ENCODE measurements at places on chromosomes 3 and 15.

DNA sequence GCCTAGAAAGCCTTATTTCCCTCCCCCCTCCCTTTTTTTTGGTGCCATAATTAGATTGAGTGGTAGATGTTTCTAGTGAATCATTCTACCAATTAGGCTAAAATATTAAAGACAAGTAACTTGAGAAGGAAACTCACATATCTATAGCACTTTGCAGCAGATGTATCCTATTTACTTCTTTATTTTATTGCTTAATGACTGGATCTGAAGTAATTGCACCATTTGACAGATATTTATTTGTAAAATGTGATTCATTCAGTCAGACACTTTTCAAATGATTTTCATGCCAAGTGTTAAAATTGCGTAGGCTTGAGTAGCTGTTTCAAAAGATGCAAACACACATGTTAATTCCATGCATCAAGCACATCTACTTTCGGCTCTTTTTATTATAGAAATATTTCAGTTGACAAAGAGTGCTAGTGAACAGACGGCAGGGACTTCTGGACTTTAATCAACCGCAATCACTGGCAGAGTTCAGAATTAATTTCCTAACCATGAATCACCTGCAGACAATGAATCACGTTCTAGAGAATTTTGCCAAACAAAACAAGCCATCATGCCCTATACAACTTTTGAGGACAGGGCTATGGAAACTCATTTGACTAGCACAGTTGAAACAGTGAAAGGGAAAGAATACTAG lies 636.8 kb downstream of the MECOM start:
- no peak for DNase-seq

GRCh38 chr15:71748293-71748718 lies 62.0 kb upstream of the NR2E3 start:
- no peak for DNase-seq

- DNase-seq = no peak
Observed at GRCh38 chr3:167918008-167918596, 177.6 kb downstream of the GOLIM4 start.

DNA sequence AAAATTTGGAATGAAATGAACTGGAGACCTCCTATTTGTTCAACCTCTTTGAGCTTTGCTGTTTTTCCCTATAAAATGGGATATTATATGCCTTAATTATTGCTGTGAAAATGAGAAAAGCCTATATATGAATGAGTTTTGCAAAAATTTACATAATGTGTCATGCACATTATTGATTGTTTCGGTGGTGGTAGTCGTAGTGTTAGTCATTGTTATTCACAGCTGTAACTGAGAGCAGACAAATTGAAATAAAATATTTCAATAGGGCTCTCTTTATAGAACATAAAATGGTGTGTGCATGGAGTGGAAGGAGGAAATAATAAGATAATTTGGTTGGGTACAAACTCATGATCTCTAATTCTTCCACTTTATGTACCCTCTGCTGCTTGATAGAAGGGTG lies 153.7 kb upstream of the GADL1 start:
- DNase-seq = no peak

GRCh38 chr15:49187549-49188245 lies 17.6 kb downstream of the GALK2 start:
- DNase-seq = no peak

DNA sequence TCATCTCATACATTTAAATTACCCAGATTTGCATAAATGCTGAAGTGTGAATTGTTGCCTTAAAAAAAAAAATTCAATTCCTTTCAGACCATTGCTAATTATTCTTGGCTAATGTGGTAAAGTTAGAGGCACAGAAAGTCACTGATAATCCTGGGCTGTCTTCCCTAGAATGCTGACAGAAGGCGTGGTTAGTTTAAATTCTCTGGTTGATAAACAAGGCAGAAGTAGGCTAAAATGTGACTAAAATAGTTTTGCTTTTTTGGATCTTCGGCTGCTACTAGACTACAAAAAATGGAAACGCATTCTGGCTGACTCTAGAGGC lies 193.7 kb downstream of the OTOL1 start:
- no peak for DNase-seq

- DNase-seq = no peak
Observed at GRCh38 chr3:22284559-22284958, 533.5 kb upstream of the ZNF385D start.

GRCh38 chr3:3038201-3038991 lies 71.8 kb downstream of the IL5RA start:
- DNase-seq = peak; percentile 2

GRCh38 chr3:107112356-107112755 lies 264.9 kb upstream of the CCDC54 start:
- no peak for DNase-seq

- DNase-seq = no peak
Observed at GRCh38 chr15:48392356-48392755, 61.1 kb downstream of the DUT start.

DNA sequence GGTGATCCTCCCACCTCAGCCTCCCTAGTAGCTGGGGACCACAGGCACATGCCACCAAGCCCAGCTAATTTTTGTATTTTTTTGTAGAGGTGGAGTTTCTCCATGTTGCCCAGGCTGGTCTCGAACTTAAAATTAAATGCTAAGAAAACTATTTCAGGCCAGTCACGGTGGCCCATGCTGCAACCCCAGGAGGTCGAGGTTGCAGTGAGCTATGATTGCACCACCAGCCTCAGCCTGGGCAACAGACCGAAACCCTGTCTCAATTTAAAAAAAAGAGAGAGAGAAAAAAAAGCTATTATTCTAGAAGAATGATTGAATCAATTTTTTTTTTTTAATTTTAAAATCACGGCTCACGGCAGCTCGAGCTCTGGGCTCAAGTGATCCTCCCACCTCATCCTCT lies 4.7 kb downstream of the SLC51A start:
- DNase-seq = no peak

GRCh38 chr15:100781061-100781960 lies 98.3 kb upstream of the ALDH1A3 start:
- no peak for DNase-seq

DNA sequence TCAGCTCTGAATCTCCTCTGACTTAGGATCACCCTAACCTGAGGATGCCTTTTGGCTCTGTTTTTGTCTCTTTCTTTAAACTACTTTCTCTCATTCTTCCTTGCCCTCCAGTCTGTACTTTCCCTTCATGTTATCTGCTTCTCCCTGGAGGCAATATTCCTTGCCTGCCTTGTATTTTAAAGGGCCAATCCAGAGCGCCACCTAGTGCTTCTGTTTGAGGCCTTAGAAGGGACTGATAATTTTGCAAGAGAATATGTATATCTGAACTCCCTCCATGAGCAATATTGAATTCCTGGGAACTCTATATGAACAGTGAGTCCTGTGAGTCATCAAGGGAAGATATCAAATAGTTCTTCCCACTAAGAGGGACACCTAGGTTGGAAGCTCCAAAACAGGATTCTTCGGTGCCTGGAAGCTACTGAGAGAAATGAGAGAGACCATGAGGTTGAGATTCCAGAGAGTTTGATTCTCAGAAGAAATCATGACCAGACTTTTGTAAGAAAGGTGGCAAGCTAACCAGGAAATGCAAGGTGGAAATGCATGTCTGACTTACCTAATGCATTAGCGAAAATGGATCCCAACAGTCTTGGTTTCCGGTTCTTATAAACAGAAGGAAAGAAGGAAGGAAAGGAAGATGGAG lies 203.8 kb upstream of the CD96 start:
- DNase-seq = no peak

DNA sequence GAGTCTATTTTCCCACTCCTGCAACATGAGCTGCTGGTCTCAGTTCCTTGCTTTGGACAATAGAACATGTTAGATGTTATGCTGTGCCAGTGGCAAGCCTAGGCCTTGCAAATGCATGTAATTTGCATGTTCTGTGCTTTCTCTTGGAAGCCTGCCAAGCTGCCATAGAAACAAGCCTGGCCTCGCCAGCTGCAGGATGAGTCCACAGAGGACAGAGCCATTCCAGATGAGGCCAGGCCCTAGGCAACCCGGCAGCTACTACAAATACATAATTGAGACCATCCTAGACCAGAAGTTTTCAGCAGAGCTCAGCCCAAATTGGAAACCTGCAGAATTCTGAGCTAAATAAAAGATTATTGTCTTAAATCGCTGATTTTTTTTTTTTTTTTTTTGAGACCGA lies 39.6 kb downstream of the TRIM69 start:
- no peak for DNase-seq

DNA sequence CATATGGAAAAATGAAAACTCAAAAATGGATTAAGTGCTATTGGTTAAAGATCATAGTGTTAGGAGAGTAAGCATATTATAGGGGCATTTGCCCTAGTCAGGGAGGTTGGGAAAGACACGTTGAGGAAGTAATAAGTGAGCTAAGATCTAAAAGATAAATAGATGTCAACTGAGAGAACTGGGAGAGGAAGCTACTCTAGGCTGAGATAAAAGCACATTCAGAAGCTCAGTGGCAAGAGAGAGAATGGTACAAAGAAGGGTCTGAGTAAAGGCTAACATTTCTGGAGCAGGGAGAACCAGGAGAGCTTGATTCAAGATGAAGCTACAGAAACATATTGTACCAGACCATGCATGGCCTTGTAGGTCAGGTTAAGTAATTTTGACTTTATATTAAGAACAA lies 63.9 kb downstream of the TRPC1 start:
- DNase-seq = no peak

GRCh38 chr3:19046440-19046839 lies 101.9 kb upstream of the KCNH8 start:
- no peak for DNase-seq

GRCh38 chr15:91384189-91384730 lies 284.2 kb downstream of the SV2B start:
- DNase-seq = no peak

- no peak for DNase-seq
Observed at GRCh38 chr3:27596334-27596841, 112.2 kb upstream of the SLC4A7 start.

DNA sequence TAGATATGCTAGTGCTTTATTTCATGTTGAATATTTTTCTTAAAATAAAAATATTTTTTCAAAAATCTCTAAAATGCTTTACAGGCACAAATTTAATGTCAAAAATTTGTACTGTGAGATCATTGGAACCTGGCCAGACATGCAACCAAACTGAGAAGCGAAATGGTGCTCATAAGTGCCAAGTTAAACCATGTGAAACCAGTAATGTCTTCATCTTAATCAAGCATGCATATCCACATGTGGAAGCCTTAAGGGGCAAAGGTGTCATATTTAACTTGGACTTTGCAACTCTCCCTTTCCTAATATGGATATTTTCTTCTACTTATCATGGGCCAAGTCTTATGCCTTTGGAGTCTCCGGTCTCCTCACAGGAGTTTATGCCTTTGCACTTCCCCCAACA lies 208.9 kb upstream of the COL8A1 start:
- no peak for DNase-seq

DNA sequence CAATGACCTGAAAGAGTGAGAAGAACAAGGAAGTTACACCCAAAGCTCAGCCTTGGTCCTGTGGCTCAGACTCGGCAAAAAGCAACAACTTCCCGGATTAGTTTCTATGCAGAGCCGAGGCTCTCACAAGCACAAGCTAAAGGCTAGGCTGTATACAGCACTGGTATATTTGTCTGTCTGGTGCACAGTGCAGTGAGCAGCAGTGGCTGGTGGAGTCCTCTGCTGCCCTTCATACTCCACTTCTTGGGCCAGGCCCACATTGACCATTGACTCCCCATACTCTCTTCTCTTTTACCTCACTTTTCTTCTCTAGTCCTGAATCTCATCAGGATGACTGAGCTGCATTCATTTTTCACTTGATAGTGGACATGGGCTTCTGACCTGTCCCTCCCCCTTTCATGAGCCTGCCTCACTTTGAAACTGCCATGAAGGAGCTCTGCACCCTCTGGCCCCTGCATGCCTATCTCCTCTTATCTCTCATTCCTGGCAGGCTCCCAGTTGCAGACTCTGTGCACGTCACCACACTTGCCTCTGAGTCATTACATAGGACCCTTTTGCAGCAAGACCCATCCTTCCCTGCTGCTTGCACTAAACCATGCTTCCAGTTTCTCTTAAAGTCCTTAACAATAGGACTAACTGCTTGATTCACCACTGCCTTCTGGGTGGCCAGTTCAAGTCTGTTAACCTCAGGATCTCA lies 379.3 kb downstream of the NTRK3 start:
- DNase-seq = no peak

- DNase-seq = no peak
Observed at GRCh38 chr3:31370380-31370666, 162.4 kb upstream of the STT3B start.

GRCh38 chr3:74532446-74532845 lies 82.0 kb downstream of the CNTN3 start:
- no peak for DNase-seq

- DNase-seq = no peak
Observed at GRCh38 chr15:97319291-97319690, 641.2 kb upstream of the ARRDC4 start.

DNA sequence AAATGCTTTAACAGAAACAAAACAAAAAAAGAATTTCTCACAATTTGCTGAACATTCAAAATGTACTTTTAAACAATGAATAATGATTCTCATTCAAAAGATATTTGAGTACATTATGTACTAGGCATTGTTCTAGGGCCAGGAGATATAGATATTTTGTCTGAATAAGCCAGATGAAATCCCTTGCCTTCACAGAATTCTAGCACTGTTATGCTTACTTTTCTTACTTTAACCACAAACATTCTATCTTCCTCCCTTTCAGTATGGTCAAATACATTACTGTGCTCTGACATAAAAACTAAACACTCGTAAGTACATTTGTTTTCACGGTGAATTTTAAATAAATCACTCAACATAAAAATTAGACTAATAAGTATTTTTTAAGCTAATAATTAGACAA lies 116.7 kb downstream of the ADAM10 start:
- DNase-seq = no peak

DNA sequence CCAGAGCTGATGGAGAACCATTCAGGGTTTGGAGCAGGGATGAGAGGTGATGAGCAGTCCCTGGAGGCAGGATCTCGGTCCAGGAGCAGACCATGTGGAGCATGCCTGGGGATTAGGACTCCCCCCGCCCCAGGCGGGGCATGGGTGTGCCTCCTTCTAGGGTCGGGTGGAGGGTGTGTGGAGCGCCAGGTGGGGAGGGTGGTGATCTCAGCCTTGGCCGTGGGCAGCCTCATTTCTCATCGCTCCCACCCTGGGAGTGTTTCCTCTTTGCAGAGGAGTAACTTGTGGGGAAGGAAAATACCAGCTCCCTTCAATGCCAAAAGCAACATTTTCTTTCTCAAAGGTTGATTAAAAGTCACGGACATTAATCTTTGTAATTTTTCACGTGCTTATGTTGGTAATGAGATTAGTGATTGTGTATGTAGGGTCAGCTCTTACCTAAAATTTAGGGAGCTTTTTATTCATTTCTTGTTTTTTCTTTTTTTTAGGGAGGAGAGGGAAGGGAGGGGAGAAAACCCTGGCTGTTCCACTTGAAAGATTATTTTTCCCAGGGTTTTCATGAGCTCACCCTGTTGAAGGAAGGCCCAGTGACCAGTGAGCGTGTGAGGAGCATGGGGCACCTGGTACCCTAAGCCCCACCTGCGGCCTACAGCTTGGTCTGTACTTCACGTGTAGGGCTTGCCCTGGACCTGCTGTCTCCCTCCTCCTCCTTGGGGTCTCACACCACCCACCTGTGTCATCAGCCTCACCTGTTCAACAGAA lies 11.0 kb downstream of the FBLN2 start:
- DNase-seq = no peak

GRCh38 chr3:120673116-120673515 lies 8.9 kb downstream of the HGD start:
- DNase-seq = no peak
